Nasal cavity respiratory epithelium epithelial cell of viscerocranial mucosa (primary cell): ENCODE measurements at places on chromosomes 4 and X. TPM values are rescaled to one million over a fixed set of nuclear protein-coding genes. Genes with fewer than 3 reads are reported as not detected.

Gene PAGE4
- not detected in 2 replicates for total RNA-seq

Gene DSPP
- total RNA-seq = not detected in 2 replicates

Gene MAGEA8
- not detected in 2 replicates for total RNA-seq

Gene KCNIP4
- total RNA-seq = 0.28 and 0.34 TPM in 2 replicates
